ENCODE measurements at places on chromosomes 3 and 15. TPM values are rescaled to one million over a fixed set of nuclear protein-coding genes. Genes with fewer than 3 reads are reported as not detected.
A peak's percentile ranks its signal among the peaks of the same experiment; 100 is the strongest.

DNA sequence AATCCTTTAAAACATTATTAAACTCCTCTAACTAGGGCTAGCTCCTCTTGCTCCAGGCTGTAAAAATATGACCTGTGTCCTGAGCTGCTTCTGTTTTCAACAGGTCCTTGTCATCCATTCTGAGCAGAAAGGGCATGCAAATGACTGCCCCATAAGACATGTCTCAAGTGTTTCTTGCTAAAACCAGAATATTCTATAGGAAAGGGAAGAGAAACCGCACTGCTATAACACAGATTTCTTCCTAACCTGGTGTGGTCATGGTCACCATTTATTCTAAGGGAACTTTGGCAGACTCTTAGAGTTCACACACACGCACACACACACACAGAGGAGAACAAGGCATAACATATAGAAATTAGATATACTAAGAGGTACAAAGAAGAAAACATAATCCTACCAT, 34.2 kb upstream of the B3GNT5 start:
- no peak for DNase-seq

- no peak for DNase-seq
Measured at GRCh38 chr3:145088917-145089316, 1072.1 kb downstream of the PLOD2 start.

DNA sequence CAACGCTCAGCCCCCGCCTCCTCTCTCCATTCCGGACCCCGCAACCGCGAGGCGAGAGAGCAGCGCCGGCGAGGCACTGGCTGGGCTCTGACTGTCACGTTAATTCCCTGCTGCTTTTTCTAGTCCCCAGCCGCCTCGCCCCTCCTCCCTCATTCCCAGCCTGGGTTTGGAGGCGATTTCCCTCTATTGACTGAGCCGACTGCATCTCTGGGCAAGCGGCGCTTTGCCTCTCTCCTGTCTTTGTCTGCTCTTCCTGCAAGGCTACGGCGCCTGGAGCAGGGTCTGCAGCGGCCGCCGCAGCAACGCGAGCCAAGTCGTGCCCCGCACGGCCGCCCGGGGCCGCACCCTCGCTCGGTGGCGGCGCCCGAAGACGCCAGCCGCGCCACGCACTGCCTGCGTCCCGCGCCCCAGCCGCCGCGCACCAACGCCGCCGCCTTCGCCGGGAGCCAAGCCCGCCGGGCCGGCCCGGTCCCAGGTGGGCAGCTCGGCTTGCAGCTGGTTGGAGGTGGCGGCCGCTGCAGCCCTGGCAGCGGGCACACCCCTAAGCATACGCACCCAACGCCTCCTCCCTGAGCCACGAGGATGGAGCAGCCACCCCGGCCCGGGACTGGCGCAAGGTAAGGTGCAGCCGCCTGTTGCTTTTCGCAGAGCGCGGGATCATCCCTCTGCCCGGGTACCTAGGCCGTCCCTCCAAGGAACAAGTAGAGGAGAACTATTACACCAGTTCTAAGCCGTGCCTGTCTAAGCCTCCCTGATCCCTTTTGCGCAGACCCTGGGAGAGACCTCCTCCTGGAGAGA, at the start of gene LRRC3B:
LRRC3B (plus strand) TSS at position 152 of the 798 bp plus-strand sequence. CDS start 86,901 bp downstream, outside the sequence.
- no peak for DNase-seq

GRCh38 chr3:34832865-34833508, 806.3 kb upstream of the ARPP21 start:
- no peak for DNase-seq

DNA sequence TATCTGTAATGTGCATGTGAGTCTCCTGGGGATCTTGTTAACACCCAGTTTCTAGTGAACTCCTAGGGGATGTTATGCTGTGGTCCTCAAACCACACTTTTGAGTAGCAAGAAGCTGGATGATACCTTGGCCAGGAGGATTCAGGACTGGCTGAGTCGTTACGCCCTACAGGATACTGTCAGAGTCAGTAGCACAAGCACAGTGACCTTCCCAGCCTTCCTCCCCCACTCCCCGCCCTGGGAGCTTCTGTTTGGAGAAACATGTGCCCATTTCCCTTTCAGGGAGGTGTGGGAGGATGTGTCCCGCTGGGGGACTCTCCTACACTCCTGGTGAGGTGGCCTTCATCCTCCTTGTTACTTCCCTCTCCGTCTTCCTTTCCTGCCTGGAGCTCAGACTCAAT, 76.4 kb upstream of the TRPM1 start:
- DNase-seq = peak; percentile 43

GRCh38 chr3:171113716-171114115, 87.2 kb upstream of the SLC2A2 start:
- no peak for DNase-seq

GRCh38 chr15:97993310-97993738, 32.8 kb downstream of the ARRDC4 start:
- no peak for DNase-seq

DNA sequence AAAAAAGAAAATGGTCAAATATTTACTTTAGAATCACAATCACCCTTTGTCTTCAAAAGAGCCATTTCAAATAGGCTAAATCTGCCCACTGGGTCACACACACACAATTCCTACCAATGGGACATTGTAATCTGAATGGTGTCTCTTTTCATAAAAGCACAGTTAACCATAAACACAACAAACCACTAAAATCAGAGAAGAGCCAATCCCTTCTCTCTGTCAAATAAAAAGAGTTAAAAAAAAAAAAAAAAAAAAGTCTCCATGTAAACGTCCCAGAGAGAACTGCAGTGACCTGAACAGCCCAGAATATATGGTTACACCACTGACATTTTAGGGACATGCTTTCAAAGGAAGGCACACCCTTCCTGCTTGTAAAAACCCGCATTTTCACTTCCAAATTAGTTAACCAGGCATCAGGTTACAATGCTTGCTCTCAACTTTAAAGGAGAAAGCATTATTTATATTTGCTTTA, 63.7 kb downstream of the PRICKLE2 start:
- DNase-seq = no peak

DNA sequence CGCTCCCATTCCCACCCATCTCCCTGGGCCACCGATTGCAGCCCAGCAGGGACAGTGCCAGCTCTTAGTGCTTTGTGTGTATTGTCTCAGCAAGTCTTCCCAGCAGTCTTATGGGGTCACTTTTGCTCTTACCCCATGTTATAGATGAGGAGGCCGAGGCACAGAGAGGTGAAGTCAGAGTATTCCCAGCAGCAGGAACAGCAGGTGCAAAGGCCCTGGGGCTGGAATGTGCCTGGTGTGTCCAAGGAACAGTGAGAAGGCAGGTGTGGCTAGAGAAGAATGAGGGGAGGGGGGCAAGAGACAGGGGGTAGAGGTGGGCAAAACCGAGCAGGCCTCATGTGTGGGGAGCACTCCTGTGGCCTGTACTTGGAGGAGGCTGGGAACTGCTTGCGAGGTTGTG, 12.8 kb upstream of the DUSP7 start:
- DNase-seq = no peak

DNA sequence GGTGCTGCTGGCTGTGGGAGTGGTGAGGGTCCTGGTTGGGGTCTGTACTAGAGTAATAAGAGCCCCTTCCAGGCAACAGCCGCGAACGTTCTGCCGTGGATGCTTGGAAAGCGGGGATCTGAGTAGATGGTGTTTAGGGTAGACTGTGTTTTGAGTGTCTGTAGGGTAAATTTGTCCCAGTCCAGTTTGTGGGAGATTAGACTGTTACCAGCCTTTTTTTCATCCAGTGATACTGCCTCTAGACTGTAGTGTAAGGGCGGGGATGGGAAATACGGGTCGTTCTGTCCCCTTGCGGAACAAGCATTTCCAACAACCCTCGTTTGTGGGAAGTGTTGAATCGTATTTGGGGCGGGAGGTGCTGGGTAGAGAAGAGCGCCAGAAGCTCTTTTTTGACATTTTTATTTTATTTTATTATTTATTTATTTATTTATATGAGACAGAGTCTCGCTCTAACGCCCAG, 424 bp downstream of the HAUS2 start:
- DNase-seq = no peak

- no peak for DNase-seq
Measured at GRCh38 chr3:171181907-171182690, 155.6 kb upstream of the SLC2A2 start.

DNA sequence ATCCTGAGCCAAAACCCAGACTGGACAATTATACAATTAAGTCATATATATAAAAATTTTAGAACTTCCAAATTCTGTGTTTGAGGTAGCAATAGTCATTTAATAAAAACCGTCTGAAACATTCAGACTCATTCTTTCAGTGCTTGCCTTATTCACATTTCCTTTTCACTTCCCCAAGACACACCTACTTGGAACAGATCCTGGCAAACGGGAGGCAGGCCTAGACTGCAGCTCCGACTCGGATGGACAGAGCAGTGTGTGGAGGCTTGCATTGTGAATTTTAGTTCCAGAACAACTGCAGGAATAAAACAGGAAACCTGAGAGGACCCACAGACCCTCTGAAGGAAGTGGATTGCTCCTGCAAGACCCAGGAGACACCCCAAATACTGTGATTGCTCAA, 341.4 kb downstream of the CNTN3 start:
- DNase-seq = no peak

GRCh38 chr15:62878070-62878469, 164.5 kb upstream of the TPM1 start:
- no peak for DNase-seq

GRCh38 chr3:123559040-123559861, 25.6 kb downstream of the HACD2 start:
- DNase-seq = no peak

- DNase-seq = no peak
Measured at GRCh38 chr15:63465104-63465503, 39.3 kb upstream of the USP3 start.

- DNase-seq = no peak
Measured at GRCh38 chr3:102441832-102442231, 7.0 kb downstream of the ZPLD1 start.

DNA sequence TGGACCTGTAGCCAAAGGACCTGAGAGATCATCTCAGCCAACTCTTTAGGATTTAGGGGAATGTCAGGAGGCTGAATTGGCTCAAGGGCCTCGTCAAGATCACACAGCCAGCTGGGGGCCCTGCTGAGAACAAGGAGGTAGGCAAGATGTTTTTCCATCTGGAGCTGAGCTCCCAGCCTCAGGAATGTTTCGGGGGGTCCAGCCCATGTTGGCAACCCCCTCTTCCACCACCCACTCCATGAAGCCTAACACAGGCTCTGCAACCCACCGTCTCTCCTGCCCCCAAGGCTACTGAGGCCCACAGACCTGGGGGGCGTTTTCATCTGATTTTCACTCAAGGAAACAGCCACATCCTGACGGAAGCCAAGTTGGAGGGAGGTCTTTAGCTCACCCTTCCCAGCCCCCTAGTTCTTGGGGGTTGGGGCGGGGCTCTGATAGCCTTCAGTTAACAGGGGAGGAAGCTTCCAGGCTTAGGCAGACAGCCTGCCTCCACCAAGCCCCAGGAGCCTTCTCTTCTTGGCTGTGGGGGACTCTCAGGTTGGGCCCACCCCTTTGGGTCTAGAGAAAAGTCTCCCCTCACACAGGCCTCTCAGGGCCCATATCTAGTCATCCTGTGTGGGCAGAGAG, 48.8 kb downstream of the EPHB3 start:
- no peak for DNase-seq

DNA sequence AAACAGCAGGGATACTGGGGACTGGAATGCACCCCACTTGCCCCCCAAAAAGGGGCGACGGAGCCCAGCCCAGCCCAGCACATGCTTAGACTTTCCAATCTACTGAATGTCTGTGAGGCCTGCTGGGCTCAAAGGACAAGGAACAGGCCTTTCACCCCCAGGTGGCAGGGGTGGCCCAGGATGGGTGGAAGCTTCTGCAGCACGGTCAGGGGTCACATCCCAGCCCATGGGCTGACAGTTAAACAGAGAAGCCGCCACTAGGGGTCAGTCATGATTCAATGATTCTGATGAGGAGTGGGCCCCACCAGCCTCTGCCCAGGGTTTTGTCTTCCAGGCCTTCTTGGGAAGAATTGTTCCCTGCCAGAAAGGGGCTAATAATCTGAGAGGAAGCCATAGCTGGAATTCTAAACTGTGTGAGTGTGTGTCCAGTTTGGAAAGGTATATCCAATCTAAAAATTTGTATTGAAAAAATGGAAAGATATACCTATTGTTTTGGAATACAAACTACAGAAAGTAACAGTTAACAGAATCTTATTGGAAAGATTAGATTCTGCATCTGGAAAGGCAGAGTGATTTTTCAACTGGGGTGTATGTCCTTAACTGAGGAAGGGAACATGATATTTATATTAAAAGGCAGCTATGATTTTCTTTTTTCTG, 2.2 kb downstream of the CHRNB4 start:
- DNase-seq = no peak

GRCh38 chr3:20516311-20516710, 330.3 kb upstream of the SGO1 start:
- DNase-seq = no peak

DNA sequence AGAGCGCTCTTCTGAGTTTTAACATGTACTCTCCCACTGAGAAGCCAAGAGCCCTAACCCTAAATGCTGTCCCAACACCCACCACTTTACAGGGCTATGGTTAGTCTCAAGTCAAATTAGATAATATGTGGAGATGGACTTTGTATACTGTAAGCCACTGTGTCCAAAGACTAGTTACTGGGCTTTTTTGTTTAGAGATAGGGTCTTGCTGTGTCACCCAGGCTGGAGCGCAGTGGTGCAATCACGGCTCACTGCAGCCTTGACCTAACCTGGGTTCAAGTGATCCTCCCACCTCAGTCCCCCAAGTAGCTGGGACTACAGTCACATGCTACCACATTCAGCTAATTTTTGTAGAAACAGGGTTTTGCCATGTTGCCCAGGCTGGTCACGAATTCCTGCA, 23.2 kb downstream of the ZNF445 start:
- DNase-seq = no peak

GRCh38 chr3:2153053-2153452, 54.4 kb downstream of the CNTN4 start:
- no peak for DNase-seq

GRCh38 chr3:112354642-112355306, 21.8 kb downstream of the CD200 start:
- DNase-seq = no peak

DNA sequence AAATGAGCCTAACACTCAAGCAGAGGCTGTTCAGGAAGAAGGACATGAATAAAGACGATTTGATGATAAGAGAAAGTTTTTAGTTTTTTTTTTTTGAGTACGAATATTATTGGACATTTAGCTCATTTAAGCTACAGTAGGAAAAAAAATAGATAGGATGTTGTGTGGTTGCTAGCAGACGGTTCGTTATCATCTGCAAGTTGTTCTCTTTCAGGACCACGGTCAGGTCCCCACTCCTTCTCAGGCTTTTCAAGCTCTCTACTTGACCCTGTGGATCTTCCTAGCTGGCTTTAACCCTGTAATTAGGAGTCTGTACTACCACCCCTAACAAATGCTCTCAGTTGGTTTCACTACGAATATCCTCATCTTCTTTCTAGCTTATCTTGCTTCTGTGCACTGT, 1.1 kb downstream of the KCNH8 start:
- no peak for DNase-seq

- no peak for DNase-seq
Measured at GRCh38 chr15:27935328-27935727, 163.8 kb downstream of the OCA2 start.

- DNase-seq = no peak
Measured at GRCh38 chr3:32303399-32303747, 64.9 kb downstream of the CMTM8 start.

The WDR49 gene
- total RNA-seq = 5.5 TPM

The CLPX gene
- 28.8 TPM for total RNA-seq

The MRPS11 gene
- 47.5 TPM for total RNA-seq

The CSTA gene
- 2.6 TPM for total RNA-seq

The CFAP100 gene
- not detected for total RNA-seq

The ACTRT3 gene
- total RNA-seq = 0.30 TPM

The TLR9 gene
- total RNA-seq = not detected

The HSPBAP1 gene
- total RNA-seq = 3.0 TPM

The DYNC1LI1 gene
- 36.6 TPM for total RNA-seq

The LRRC49 gene
- total RNA-seq = 35.3 TPM

The GOLGA6L10 gene
- 0.35 TPM for total RNA-seq

The CD86 gene
- total RNA-seq = 1.9 TPM

Data from right atrium auricular region (tissue), 2 donors.